ENCODE measurements at places on chromosomes 1 and 21.
A peak's percentile ranks its signal among the peaks of the same experiment; 100 is the strongest.

- DNase-seq = no peak
These were observed 172.7 kb downstream of the TPR start for GRCh38 chr1:186202271-186202764.

- peak; percentile 37 for DNase-seq
These were observed 9.2 kb upstream of the SNAPIN start for GRCh38 chr1:153649137-153649862.

DNA sequence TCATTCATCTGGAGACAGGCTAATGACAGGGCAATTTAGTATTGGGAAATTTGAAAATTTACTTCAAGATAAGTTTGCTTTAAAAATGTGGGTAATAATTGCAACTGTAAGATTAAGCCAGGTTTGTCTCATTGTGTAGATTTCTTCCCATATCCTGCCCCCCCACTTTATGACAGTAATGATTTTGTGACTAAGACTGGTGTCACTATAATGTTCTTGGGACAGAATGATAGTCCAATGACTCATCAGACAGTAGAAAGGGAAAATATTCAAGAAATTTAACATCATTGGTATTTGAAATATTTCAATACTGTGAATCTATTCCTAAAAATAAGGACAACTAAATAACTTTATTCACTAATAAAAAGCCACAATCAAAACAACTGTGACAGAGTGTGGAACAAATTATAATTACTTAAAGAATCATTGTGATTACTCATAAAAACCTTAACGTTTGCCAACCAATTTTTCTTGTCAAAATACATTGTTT, 36.7 kb downstream of the FH start:
- DNase-seq = no peak

DNA sequence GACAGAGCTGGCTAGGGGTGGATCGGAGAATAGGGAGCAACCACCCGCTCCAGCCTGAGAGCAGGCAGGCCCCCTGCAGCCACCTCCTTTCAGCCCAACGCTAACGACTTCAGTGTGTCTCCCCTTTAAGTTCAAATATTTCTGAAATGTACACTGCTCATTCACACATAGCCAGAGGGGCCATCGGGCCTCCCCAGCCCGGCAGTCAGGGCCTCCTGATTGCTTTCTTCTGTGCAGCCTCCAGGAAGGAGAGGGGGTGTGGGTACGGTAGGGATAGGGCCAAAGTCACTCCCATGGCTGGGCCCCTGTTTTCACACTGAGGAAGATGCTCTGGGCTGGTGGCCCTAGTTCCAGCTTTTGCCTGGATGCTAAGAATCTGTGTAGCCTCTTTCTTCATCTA, 64.8 kb downstream of the EPHB2 start:
- DNase-seq = no peak

GRCh38 chr1:36803868-36804570, 230.3 kb downstream of the GRIK3 start:
- DNase-seq = no peak

- no peak for DNase-seq
These were observed 79.0 kb upstream of the JUN start for GRCh38 chr1:58862728-58863385.

- DNase-seq = no peak
These were observed 7.9 kb downstream of the FYB2 start for GRCh38 chr1:56811331-56811730.

DNA sequence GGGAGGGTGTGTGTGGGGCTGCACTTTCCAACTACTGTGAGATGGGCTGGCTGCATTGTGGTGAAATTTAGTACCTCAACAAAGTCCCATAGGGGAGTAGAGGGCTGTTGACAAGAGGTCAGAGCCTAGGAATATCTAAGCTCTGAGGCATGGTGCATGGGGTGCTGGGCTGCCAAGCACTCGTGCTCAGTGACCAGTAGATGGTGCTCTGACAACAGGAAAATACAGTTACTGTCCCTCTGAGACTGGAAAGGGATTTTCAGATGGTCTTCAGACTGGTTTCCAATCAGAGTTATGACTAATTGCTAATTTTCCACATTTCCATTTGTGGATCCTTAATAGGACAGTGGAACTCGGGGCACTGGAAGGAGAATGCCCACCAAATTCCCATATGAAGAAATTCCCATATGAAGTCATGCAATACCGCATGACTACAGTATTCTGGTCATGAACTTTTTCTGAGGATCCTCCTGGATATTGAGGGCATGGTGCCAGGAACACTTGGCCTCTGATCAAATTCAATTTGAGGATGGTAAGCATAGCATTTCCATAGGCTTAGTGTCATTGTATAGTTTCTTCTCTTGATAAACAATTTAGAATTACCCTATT, 4.1 kb upstream of the CACNA1E start:
- DNase-seq = peak; percentile 52

- no peak for DNase-seq
These were observed 7.8 kb upstream of the ZYG11A start for GRCh38 chr1:52834798-52835197.

DNA sequence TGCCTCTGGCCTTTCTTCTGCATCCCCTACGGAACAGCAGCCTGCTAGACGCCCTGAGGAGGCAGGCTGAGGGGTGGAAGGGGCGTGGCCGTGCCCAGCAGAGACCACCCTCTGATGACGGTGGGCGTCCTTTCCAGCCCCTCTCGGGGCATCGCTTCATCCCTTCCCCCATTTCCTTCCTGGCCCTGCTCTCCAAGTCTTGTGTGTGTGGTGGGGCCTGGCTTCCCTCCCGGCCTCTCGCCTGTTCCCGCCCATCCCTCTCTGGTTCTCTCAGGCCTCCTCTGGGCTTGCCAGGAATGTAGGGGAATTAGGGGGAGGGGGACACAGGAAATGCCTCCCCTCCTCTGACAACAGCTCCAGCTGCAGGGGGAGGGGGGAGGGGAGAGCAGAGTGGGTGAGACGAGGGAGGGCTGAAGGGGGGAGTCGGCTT, 51.1 kb downstream of the SKI start:
- no peak for DNase-seq
